T-helper 2 cell (primary cell): ENCODE measurements at places on chromosomes 12 and 14.

- no peak for DNase-seq
These were observed 40.2 kb downstream of the GRIP1 start for GRCh38 chr12:66638666-66639065.

- DNase-seq, result no peak
These were observed 35.2 kb upstream of the TSPAN8 start for GRCh38 chr12:71193041-71193440.

DNA sequence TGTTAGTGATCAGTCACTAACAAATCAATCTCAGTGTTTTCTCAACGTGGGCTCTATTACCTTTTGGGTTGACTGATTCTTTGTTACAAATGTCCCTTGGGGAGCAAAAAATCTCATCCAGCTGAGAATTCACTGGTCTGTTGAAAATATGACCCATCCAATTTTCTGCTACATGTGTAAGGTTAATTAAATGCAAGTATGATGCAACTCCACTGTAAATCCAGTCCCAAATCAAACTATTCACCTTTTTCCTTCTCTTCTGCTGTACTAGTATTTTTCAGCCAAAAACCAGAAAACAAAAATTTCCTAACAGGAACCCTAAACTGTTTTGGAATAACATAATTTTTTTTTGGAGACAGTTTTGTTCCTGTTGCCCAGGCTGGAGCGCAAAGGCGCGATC lies 2.2 kb downstream of the ERH start:
- no peak for DNase-seq

- no peak for DNase-seq
These were observed 118.0 kb downstream of the GCH1 start for GRCh38 chr14:54784657-54785056.

DNA sequence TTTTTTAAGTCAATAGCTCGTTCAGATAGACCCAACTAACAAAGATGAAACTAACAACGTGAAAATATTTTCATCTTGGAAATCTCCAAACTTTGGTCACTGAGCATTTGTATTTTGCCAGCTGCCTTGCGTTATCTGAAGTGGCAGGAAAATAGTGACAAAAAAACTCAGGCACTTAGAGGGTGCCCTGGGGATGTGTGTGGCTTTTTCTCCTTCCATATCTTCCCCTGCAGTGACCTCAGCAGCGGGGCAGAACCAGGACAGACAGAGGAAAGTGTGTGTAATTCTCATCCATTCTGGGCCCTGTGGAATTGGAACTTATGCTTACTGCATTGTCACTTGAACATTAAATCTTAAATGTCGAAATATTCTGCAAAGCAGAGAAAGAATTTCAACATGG lies 152.0 kb downstream of the BCAT1 start:
- no peak for DNase-seq

DNA sequence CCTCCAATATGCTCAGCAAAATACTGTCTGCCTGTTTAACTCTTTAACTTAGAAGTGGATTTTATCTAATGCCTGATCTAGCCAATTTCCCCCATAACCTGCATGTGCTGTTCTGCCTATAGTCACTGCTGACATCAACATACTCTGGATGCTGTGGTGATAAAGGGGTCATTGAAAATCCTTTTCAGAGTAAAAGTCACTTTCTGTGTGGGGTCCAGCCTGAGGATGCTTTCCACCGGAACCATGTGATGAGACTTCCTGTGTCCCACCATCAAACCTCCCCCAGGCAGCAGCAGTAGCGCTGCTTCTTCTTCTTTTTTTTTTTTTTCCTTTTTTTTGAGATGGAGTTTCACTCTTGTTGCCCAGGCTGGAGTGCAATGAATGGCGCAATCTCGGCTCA lies 607.0 kb downstream of the BCL11B start:
- DNase-seq, result no peak

- DNase-seq, result no peak
These were observed 72.0 kb upstream of the RESF1 start for GRCh38 chr12:31887109-31887811.

- no peak for DNase-seq
These were observed 4.0 kb downstream of the FAM222A start for GRCh38 chr12:109717390-109718357.

GRCh38 chr12:51906430-51907082 lies 748 bp upstream of the ACVRL1 start:
- no peak for DNase-seq

- DNase-seq, result no peak
These were observed 689.4 kb downstream of the NOVA1 start for GRCh38 chr14:25908277-25909044.

- DNase-seq, result peak; percentile 84
These were observed at the start of gene C1QL4 for GRCh38 chr12:49336645-49337584. Gene C1QL4, minus strand, starts transcription at chr12:49337188. Its CDS starts 711 bp downstream, at chr12:49336477.

- no peak for DNase-seq
These were observed 109.8 kb upstream of the EGLN3 start for GRCh38 chr14:34060651-34060999.

- DNase-seq, result no peak
These were observed 349.1 kb upstream of the USP15 start for GRCh38 chr12:61911113-61911512.

GRCh38 chr12:110310763-110311162 lies 29.7 kb downstream of the ATP2A2 start:
- no peak for DNase-seq

DNA sequence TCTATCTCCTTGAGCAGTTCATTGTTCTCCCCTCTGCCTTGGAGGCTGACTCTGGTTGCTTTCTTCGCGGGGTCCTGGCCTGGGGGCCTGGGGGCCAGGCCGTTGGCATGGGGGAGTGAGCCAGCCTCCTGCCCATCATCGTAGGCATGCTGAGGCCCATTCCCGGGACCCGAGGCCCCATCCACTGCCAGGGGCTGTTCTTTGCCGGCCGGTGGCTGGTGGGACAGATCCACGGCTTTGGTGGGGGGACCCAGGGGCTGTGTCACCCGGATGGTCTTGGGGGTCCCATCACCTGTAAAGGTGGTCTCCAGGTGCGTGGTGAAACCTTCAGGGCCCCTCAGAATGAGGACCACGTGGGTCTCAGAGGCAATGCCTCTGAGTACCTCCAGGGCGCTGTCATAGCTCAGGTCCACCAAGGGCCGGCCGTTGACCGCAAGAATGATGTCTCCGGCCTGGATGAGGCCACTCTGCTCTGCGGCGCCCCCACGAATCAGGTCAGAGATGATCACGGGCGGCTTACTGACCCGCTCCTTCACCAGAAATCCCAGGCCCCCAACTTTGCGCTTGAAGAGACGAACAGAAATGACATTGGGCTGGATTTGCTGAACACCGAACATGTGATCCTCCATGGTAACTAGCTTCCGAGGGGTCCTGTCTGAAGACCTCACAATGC lies 30.8 kb downstream of the NOS1 start:
- DNase-seq, result no peak

DNA sequence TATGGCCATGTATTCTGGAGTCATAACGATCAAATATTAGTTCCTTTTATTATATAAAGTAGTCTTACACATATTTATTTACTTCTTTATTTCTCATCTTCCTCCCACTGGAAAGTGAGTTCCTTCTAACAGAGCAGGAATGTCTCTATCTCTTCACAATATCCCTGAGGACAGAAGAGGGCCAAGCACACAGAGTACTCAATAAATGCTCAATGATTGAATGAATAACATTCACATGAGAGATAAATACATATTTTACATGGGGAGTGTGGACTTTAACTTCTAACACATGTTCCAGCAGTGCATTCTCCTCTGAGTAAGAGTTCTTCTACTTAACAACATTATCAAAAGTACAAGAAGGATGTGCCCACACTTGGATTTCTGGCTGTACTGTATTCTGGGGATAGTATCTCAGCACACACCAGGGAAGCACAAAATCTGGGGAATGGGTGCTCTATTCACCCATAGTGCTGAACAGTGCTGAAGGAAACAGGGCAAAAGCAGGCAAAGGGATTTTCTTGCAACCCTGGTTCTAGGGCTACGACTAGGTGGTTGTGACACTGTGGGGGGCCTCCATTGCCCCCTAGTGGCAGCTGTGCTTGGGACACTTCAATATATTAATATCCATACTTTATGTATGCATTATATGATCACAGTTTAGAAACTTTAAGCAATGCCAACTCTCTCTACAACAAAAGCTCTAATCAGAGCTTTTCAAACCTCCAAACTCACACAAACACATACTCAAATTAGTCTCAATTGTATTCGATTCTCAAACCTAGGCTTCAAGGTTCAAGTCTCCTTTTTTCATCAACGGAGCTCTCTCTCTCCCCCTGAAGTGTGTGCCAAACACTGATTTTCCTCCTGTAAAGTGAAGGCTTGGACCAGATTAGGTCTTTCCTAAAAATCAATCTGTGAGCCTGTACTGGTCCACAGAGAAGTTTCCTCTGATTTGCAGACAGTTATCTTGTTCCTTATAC lies 115.5 kb downstream of the SLC2A13 start:
- peak; percentile 35 for DNase-seq

GRCh38 chr12:97299847-97300246 lies 162.8 kb upstream of the RMST start:
- DNase-seq, result no peak

GRCh38 chr12:89346741-89347324 lies 5.5 kb downstream of the DUSP6 start:
- DNase-seq, result no peak

DNA sequence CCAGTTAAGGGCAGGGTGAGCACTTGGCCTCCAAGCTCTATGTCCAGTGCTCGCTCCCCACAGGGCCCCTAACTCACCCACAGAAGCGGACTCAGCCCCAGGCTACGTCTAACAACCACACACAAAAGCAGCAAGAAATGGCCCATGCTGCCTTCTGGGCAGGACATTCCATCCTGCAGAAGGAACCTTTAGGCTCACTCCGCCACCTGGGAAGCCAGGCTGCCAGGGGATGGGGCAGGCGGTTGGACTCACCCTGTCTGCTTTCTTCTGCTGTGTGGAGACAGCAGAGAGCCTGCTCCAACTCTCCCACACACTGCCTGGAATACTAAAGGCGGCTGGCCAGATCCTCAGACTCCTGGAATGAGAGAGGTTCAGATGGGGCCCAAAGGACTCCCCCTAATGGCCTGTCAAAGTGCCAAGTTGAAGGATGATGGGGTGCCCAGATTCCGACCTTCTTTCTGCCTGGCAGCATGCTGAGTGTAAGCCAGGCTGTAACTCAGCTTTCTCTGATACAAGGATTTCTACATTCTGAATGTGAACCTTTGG lies 27.7 kb upstream of the BLTP3B start:
- DNase-seq, result no peak

- DNase-seq, result no peak
These were observed 25.9 kb downstream of the UBE2N start for GRCh38 chr12:93415723-93416464.

DNA sequence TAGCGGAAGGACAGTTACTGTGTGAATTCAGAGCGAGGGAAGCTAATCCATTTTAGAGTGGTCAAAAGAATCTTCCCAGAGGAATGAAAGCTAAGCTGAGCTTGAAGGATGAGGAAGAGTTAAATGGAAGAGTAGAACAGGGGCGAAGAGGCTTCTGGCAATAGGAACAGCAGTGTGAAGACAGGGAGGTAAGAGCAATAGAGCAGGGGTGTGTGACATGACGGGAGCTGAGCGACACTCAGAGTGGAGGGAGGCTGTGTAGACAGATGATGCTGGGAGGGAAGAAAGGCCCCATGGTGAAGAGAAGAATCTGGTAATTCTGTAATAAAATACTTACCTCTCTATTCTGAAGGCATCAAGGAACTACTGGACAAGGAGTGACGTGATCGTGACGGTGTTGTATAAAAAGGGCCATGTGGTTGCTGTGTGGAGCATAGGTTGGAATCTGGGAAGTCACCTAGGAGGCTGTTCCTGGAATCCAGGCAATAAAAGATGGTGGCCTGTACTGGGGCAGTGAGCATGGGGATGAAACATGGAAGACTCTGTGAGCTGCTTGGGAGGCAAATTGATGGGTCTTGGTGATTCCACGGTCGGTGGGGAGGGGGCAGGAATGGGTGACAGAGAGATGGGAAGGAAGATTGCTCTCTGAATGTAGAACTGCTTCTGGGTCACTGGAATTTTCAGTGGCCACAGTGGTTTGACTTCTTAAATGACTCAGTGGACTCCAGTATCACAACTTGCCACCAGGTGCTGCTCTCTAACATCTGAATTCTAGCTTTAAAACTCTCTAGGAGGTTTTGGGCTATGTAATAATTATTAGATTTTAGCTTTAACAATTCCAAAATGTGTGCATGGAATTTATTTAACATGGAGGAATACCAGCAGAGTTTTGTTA lies 164.1 kb downstream of the ATP23 start:
- no peak for DNase-seq

DNA sequence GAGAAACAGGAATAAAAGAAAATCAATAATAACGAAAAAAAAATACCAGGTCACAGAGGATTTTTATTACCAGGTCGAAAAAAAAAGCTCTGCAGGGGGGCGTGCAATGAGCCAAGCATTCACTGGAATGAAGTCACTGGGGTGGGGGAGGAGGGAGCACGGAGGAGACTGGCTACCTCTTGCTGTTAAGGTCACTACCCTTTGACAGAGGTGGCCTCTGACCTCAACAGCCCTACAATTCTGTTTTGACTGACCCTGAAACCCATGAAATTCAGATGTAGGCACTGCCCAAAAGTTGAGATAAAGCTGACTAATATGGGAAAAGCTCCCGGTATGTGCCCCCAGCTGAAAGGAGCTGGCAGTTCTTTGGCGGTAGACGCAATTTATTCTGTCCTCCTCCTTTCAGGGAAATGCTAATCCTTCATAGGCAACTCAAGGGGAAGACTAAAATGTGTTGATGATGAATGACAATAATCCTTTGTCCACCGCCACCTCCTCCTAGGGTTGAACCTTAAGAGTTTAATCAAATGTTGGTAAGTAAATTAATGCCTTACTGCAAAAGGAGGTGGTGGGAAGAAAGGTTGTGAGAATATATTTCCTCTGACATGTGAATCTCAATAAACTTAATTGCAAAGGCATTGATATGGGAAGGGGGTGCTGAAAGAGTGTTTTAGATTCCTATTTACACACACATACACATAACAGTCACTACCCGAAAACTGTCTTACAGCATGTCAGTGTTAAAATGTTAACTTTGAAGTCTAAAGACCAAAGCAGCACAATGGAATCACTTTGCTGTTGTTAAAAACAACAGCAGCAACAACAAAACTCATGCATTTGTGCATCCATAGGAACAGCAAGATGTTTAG lies 6.3 kb upstream of the RIC8B start:
- no peak for DNase-seq

DNA sequence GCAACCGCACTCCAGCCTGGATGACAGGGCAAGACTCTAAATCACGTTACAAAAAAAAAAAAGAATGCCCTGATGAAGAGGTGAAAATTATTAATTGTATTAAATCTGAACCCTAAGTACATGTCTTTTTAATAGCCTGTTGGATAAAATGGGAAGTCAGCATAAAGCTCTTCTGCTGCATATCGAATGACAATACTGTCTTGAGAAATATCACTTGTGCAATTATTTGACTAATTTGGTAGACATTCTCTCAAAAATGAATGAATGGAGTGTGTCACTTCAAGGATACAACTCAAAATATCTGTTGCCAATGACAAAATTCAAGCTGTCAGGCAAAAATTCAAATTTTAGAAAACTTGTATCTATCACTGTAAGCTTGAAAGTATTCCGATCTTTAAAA lies 38.9 kb downstream of the DNAI7 start:
- DNase-seq, result no peak

DNA sequence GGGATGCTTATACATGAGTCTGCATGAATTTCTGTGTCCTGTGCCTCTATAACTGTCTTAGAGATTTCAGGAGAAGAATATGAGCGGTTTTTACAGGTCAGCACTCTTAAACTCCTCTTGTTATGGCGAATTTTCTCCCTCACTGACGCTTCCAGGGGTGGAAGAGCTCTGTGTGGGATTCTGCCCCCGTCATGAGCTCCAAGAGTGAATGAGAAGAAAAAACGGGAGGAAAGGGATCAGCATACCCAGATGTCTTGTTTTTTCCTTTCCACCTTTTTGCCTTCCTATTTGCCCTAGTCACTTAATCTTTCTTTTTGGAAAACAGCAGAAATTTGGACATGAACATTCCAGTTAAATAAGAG lies 651 bp downstream of the PFKM start:
- DNase-seq, result no peak
